ENCODE measurements at places on chromosomes 5 and 9. TPM values are rescaled to one million over a fixed set of nuclear protein-coding genes. Genes with fewer than 3 reads are reported as not detected.

The DBN1 gene
- 47.9 TPM for total RNA-seq

The GPX8 gene
- total RNA-seq: not detected

The SPAG8 gene
- 1.8 TPM for total RNA-seq

The LYRM7 gene
- total RNA-seq: 22.7 TPM

The LRRC70 gene
- 0.60 TPM for total RNA-seq

The FAM78A gene
- total RNA-seq: 44.4 TPM

The TLE1 gene
- total RNA-seq: 0.13 TPM

The GABRB2 gene
- total RNA-seq: not detected

The DAB2IP gene
- 0.15 TPM for total RNA-seq

DNA sequence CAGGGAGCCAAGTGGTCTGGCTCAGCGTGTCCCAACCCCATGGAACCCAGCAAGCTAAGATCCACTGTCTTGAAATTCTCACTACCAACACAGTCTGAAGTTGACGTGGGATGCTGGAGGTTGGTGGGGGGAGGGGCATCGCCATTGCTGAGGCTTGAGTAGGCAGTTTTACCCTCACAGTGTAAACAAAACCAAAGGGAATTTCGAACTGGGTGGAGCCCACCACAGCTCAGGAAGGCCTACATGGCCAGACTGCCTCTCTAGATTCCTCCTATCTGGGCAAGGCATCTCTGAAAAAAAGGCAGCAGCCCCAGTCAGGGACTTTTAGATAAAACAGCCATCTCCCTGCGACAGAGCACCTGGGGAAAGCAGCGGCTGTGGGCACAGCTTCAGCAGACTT is 17.1 kb upstream of the FBXL17 start:
- H3K4me3 ChIP-seq: no peak overlapping the region
- DNase-seq: no peak

DNA sequence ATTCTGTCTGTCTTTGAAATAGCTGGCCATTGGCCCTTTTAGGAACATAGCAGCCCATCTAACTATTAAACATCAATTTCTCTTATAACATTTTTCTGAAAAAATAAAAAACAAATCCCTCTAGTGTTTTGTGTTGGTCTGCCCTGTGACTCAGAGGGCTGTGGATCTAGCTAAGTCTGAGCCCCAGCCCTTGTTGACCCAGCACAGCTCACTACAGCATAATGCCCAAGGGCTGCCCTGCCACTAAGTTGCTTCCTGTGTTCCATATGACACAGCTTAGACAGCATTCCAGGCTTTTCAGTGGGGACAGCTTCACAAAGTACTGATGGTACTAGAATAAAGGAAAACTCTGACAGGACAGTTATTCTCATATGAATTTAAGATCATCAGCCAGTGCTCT is 136.0 kb downstream of the SCAMP1 start:
- H3K4me1 ChIP-seq: no peaks in the 10 kb centered on the region
- no peak for DNase-seq
- H3K36me3 ChIP-seq: no peaks in the 10 kb centered on the region
- no peak overlapping the region for H3K27ac ChIP-seq
- no peak overlapping the region for H3K4me3 ChIP-seq
- peaks cover 5% of the 10 kb centered on the region for H3K27me3 ChIP-seq

DNA sequence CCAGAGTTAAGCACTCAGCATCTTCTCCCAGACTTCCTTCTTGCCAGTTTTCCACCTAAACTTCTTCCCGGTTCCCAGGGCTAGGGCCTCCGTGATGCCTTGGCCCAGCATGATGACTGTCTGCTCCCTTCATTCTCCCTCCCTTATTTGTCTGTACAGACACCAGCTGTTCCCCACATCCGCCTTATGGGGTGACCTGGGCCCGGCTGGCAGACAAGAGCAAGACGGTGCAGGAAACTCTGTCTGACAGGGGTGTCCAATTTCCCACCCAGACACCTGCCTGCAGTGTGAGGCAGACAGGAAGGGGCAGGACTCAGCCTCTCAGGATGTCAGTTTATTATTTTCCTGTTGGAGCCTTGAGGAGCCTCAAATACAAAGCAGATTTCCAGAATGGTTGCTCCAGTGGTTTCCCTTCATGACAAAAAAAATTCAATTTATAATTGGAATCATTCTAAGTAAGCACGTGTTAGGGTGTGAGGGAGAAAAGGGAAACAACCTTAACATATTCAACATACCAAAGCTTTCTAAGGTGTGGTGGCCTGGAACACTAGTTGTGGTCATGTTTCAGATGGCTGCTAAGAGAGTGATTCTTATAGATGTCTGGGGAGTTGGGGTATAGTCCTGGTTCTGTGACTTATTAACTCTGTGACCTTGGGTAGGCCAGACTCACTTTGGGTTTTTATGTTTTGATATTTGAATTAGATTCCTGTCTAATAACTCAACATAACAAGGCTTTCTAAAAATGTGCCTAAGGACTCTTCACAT is 234.5 kb downstream of the PAPPA start:
- no peaks in the 10 kb centered on the region for H3K4me1 ChIP-seq
- no peak overlapping the region for H3K27ac ChIP-seq
- H3K27me3 ChIP-seq: no peaks in the 10 kb centered on the region
- no peak overlapping the region for H3K4me3 ChIP-seq

DNA sequence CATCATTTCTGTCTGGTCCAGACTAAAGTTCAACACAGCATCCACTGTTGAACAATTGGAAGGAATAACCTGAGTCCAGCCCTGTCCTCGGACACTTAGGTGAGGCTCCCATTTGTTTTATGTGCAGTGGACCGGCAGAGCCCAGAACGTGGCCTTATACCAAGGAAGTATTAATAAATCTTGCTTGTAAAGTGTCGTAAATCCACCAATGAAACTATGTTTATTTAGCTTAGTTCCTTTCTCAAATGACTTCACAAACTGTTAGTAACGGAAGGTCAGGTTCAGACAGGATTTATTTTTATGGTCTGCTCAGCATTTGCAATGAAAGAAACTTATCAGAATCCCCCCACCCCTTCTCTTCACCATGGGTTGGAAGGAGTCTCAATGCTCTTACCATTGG is 149.5 kb downstream of the PCSK1 start:
- H3K4me3 ChIP-seq: no peak overlapping the region
- DNase-seq: no peak
- no peaks in the 10 kb centered on the region for H3K36me3 ChIP-seq

DNA sequence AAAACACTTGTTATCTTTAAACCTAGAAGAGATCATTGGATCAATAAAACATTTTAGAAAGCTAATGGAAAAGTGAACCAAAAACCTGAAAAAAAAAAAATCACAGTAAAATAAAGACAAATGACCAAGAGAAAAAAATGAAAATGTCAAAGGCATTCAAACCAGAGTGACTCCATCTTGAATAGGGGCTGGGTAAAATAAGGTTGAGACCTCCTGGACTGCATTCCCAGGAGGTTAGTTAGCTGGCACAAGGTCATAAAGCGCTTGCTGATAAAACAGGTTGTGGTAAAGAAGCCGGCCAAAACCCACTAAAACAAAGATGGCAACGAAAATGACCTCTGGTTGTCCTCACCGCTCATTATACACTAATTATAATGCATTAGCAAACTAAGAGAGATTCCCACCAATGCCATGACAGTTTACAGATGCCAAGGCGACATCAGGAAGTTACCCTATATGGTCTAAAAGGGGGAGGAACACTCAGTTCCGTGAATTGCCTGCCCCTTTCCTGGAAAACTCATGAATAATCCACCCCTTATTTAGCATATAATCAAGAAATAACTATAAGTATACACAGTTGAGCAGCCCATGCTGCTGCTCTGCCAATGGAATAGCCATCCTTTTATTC is 116.7 kb upstream of the NEK6 start:
- H3K4me1 ChIP-seq: no peaks in the 10 kb centered on the region
- no peaks in the 10 kb centered on the region for H3K27me3 ChIP-seq
- H3K36me3 ChIP-seq: no peaks in the 10 kb centered on the region
- no peak for DNase-seq

DNA sequence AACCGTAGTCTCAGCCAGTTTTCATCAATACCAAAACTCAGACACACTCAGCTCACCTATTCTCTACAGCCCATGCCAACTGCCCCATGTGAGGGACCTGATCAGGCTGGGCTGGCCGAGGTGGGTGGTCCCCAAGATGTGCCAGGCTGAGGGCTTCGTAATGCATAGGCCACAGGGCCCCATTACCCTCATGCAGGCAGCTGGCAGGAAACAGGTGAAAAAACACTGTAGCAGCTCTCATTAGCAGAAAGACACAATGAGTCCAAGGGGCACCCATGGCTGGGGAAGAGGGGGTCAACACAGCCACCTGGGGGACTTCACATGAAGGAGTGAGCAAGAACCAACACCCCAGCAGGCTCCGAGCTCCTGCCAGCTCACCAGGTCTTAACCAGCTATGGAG is 8.2 kb downstream of the IPPK start:
- H3K27me3 ChIP-seq: no peaks in the 10 kb centered on the region
- peaks cover 20% of the 10 kb centered on the region for H3K4me1 ChIP-seq
- H3K4me3 ChIP-seq: no peak overlapping the region
- H3K36me3 ChIP-seq: no peaks in the 10 kb centered on the region
- no peak overlapping the region for H3K27ac ChIP-seq

- no peak overlapping the region for H3K27ac ChIP-seq
- DNase-seq: no peak
- no peak overlapping the region for H3K4me3 ChIP-seq
- no peaks in the 10 kb centered on the region for H3K4me1 ChIP-seq
- H3K36me3 ChIP-seq: no peaks in the 10 kb centered on the region
Observed at GRCh38 chr5:141399555-141400258, 2.0 kb downstream of the PCDHGB5 start.

GRCh38 chr9:4828761-4829160 is 36.0 kb downstream of the RCL1 start:
- peaks cover 5% of the 10 kb centered on the region for H3K36me3 ChIP-seq
- no peaks in the 10 kb centered on the region for H3K4me1 ChIP-seq
- no peak overlapping the region for H3K4me3 ChIP-seq
- H3K27me3 ChIP-seq: no peaks in the 10 kb centered on the region

- H3K4me1 ChIP-seq: peaks cover 8% of the 10 kb centered on the region
- H3K27ac ChIP-seq: no peak overlapping the region
- H3K27me3 ChIP-seq: peaks cover 14% of the 10 kb centered on the region
- DNase-seq: no peak
Observed at GRCh38 chr9:96874201-96874785, 20.0 kb upstream of the ZNF782 start.

- no peak overlapping the region for H3K4me3 ChIP-seq
- no peaks in the 10 kb centered on the region for H3K4me1 ChIP-seq
- H3K36me3 ChIP-seq: no peaks in the 10 kb centered on the region
- H3K27me3 ChIP-seq: no peaks in the 10 kb centered on the region
- H3K27ac ChIP-seq: no peak overlapping the region
Observed at GRCh38 chr9:79135681-79136415, 435.9 kb upstream of the TLE4 start.

GRCh38 chr9:109705515-109705914 is 74.5 kb upstream of the PALM2AKAP2 start:
- H3K27me3 ChIP-seq: no peaks in the 10 kb centered on the region
- no peaks in the 10 kb centered on the region for H3K36me3 ChIP-seq
- DNase-seq: no peak
- no peak overlapping the region for H3K4me3 ChIP-seq
- no peaks in the 10 kb centered on the region for H3K4me1 ChIP-seq

DNA sequence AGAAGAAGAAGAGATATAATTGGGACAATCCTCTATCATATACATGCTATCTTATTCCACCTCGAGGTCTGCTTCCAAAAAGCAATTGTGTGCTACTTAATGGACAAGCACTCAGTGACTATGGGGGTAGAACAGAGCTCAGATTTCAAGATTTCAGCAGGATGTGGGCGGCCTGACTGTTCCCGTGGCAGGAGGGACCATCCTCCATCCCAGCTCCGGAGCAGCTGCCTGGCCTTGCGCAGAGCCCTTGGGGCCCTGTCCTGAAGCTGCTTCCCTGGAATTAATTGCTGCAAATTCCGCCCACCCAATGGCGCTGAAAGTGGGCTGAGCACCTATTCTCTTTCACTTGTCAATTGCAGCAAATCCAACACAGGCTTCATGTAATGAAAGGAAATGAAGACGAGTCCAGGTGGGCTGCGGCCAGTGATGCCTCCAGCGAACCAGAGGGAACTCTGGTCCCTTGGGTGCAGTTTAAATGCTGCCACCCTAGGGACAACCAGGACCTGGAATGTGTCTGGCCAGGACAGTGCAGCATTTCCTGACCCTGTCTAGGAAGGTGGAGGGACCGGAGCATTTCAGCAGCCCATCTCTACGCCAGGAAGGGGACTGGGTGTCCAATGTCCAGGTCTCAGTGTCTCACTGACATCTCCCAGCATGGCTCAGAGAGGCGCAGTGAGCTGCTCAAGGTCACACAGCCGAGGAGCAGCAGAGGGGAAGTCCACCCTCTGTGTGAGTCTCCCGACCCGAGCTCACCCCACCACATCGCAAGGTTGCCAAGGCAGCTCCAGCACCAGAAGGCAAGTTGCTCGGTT is 50.5 kb upstream of the FCN1 start:
- no peaks in the 10 kb centered on the region for H3K36me3 ChIP-seq
- no peaks in the 10 kb centered on the region for H3K27me3 ChIP-seq
- no peak overlapping the region for H3K27ac ChIP-seq
- H3K4me3 ChIP-seq: no peak overlapping the region
- H3K4me1 ChIP-seq: no peaks in the 10 kb centered on the region

- H3K27me3 ChIP-seq: peaks cover 6% of the 10 kb centered on the region
- no peaks in the 10 kb centered on the region for H3K4me1 ChIP-seq
- H3K27ac ChIP-seq: no peak within 1 kb of the TSS
- peak within 1 kb of the TSS; percentile 62 for H3K4me3 ChIP-seq
- DNase-seq: peak; percentile 46
Observed at GRCh38 chr5:180649297-180650039, at the start of gene FLT4. FLT4 (minus strand) TSS chr5:180649600; CDS start chr5:180649545, 55 bp downstream.

- no peaks in the 10 kb centered on the region for H3K36me3 ChIP-seq
- no peak for DNase-seq
- no peak overlapping the region for H3K27ac ChIP-seq
- H3K4me1 ChIP-seq: no peaks in the 10 kb centered on the region
Observed at GRCh38 chr9:105503881-105504280, 54.0 kb upstream of the FKTN start.

DNA sequence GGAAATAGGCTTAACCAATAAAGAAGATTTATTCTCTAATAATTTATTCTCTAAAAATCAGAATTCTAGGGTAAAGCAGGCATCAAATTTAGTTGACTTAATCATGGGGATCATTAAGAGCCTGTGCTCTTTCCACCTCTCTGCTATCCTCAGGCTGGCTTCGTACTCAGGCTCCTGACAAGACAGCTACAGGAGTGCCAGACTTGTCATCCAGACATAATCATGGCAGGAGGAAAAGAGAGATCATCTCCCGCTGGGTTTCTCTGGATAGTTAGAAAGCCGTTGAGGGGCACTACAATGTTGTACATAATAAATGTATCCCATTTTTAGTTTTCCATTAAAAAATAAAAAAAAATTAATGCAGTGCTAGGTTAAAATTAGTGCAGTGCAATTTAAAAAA is 171.9 kb downstream of the SEC61B start:
- no peak overlapping the region for H3K4me3 ChIP-seq
- H3K36me3 ChIP-seq: no peaks in the 10 kb centered on the region
- no peak for DNase-seq

- H3K36me3 ChIP-seq: no peaks in the 10 kb centered on the region
- no peaks in the 10 kb centered on the region for H3K27me3 ChIP-seq
- H3K27ac ChIP-seq: no peak overlapping the region
- no peak overlapping the region for H3K4me3 ChIP-seq
- H3K4me1 ChIP-seq: no peaks in the 10 kb centered on the region
Observed at GRCh38 chr5:57777174-57777581, 294.6 kb upstream of the ACTBL2 start.

GRCh38 chr5:73093943-73094342 is 26.4 kb upstream of the TMEM171 start:
- no peaks in the 10 kb centered on the region for H3K4me1 ChIP-seq
- no peaks in the 10 kb centered on the region for H3K36me3 ChIP-seq
- no peak overlapping the region for H3K27ac ChIP-seq
- DNase-seq: no peak

GRCh38 chr9:123998278-123998925 is 13.2 kb upstream of the LHX2 start:
- H3K27me3 ChIP-seq: peaks cover 76% of the 10 kb centered on the region
- DNase-seq: no peak
- H3K27ac ChIP-seq: no peak overlapping the region
- no peak overlapping the region for H3K4me3 ChIP-seq
- no peaks in the 10 kb centered on the region for H3K36me3 ChIP-seq
